NCI-H187 (cell line): ENCODE measurements at places on chromosomes 12 and 14.

DNA sequence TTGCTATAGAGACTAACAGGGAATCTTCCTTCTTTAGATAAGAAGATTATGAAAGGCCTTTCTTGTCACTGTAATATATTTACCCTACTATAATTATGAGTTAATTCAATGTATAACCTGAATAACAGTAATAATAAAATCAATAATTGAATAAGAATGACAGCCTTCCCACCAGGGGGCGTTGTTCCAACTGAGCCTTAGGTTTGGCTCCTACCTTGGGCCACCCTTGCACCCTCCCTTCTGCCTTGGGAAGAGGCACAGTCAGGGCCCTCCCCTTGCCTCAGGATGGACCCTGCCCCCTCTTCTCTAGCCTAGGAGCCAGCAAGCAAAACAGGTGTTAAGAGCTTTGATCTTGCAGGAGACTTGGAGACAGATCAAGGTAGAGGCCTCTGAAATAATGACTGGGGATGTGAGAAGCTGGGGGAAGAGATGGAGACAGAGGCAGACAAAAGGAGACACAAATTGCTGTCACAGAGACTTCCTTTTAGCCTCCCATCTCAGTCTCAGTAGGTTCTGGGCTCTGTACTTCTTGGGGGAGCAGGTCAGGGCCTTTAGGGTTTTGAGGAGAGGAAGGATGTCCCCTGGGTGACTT, 40.1 kb upstream of the CISTR start:
- no peak for DNase-seq

DNA sequence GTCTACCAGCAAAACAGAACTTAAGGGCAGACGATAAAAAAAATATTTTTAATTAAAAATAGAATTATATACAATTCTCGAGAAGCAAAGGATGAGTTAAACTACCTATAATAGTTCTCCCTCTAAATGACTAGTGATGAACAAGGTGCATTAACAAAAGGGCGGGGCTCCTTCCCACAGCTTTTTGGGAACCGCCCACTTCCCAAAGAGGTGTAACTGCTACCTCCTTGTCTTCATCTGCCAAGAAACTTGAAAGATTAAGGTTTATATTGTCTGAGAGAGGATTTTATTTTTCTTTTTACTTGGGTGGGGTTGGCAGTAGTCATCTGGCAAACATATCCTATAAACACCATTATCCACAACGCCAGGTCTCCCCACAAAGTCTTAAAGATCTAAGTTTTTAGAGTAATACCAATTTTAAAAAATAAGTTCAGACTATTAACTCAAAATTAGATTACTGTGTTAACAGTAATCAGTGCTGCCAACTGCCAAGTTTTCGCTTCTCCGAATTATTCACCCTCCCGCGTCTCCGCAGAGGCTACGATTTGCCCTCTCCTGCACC, 938 bp downstream of the RALGAPA1 start:
- DNase-seq = no peak

GRCh38 chr12:26292596-26292995, 97.2 kb downstream of the SSPN start:
- no peak for DNase-seq

DNA sequence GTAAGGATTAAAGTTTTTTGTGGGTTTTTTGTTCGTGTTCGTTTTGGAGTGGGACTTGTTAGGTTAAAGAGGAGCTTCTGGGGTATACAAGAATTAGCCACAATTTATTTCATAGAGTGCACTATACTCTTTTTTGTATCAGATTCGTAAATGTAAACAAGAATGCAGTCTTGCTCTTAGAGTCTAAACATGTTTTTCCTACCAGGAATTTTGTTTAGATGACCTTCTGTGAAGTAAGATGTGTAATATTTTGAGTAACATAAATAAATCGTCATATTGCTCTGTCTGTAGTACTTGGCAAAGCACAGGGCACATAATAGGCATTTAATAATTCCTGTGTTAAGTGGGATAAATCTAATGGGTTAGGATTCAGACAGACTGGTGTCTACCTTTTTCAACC, 9.6 kb downstream of the CNOT2 start:
- no peak for DNase-seq

- DNase-seq = no peak
Observed at GRCh38 chr14:26841920-26842741, 244.3 kb upstream of the NOVA1 start.

GRCh38 chr12:54654926-54655325, 6.8 kb upstream of the DCD start:
- DNase-seq = no peak
